ENCODE measurements at places on chromosomes 13 and 19.

- DNase-seq, result no peak
These were observed 44.8 kb downstream of the CCDC70 start for GRCh38 chr13:51906581-51906980.

GRCh38 chr13:48431987-48432615 is 19.2 kb upstream of the LPAR6 start:
- no peak for DNase-seq

DNA sequence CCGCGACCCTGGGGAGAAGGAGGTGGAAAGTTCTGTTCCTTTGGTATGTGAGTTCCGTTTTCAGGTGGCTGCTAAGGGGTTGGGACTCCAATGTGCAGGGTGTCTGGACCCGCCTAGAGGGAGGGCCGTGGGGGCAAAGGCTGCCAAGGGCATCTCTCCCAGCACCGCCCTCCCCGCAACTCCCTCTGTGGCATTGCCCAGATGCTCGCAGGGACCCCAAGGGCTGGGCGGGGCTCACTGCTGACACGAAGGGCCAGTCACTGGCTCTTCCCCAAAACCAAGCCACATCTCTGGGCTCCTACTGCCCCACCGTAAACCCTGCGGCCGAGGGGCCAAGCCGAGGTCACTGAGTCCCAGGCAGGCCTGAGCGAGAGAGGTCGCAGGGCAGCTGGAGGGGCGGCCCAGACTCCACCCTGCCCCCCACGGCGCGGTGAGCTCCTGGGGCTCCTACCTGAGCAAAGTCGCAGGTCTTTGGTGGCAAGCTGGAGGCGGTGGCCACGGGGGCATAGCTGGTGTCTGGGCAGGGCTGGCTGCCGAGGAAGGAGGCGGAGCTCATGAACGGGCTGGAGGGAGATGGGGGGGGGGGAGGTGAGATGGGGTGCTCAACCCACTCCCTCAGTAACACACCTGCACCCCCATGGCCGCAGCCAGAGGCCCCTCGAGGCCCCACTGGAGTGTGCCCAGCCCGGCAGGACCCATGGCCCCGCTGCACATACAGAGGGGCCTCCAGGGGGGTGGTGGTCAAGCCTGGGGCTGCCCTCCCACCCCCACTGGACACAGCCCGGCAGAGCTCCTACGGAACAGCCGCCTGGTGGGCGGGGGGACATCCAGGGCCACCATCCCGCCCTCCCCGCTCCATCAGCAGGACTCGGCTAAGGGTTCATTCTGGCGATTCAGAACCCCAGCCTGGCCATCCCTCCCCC is 26.9 kb downstream of the SBNO2 start:
- no peak for DNase-seq

DNA sequence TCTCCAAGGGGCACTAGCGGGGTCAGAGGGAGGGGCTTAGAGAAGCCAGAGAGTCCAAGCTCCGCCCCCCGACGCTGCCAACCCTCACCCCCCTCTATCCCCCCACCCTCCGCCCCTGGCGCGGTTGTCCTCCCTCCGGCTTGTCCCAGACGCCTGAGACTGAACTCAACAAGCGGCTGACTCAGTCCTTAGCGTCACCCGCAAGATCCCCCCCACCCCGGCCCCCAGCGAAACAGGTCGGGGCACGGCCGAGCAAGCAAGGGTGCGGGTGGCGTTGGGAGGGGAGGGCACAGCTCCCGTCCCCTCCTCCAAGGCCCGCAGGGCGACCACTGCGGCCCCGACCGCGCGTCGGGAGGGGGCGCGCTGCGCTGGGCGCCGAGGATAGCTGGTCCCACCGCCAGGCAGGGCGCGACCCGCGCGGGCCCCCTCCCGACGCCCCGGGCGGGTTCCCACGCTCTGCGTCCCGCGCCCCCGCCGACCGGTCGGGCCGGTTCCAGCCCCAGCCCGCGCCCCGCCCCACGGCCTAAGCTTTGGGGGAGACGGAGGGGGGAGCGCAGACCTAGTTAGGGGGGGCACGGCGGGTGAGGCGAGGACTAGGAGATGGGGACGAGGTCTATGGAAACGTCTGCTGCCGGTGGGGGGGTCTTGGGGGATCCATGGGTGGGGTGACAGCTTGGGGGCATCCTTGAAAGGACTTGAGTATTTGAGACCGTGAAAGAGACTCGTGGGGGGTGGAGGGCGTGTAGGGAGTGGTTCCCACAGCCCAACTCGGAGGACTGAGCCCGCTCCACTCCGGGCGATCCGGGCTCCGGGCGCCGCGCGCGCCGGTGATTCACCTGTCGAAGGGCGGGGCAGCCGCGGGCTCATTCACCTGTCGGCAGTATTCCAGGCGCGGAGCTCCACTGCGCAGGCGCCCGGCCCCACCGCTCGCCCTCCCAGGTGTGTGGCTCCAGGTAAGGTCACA is 5.1 kb downstream of the NOTCH3 start:
- no peak for DNase-seq

- DNase-seq, result no peak
These were observed 86.4 kb upstream of the SOX21 start for GRCh38 chr13:94798738-94799137.

- DNase-seq, result no peak
These were observed 10.6 kb upstream of the ADGRE1 start for GRCh38 chr19:6876748-6877147.

GRCh38 chr13:110024645-110024980 is 238.2 kb upstream of the IRS2 start:
- no peak for DNase-seq

DNA sequence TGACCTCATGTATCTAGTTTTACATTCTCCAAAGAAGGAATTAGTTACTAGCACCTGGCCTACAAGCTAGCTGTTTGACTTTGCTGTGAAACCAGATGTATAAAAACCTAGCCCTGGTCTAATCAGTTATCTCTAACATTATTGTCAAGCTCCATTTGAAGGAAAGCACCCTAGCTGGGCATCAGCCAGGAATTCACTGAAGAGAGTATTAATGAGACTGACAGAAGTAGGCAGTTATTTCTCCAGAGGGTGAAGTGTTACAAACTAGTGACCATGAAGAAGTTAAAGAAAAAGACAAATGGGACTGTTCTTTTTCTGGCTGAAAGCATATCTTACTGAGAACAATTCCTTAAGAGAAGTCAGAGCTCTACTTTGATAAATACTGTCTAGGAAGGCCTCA is 2529.3 kb upstream of the PCDH20 start:
- DNase-seq, result no peak

GRCh38 chr13:100129605-100130004 is 40.7 kb downstream of the PCCA start:
- no peak for DNase-seq

- DNase-seq, result no peak
These were observed 74.7 kb downstream of the SPACA7 start for GRCh38 chr13:112450904-112451240.

- DNase-seq, result no peak
These were observed 774.8 kb upstream of the ARGLU1 start for GRCh38 chr13:107342747-107343146.

DNA sequence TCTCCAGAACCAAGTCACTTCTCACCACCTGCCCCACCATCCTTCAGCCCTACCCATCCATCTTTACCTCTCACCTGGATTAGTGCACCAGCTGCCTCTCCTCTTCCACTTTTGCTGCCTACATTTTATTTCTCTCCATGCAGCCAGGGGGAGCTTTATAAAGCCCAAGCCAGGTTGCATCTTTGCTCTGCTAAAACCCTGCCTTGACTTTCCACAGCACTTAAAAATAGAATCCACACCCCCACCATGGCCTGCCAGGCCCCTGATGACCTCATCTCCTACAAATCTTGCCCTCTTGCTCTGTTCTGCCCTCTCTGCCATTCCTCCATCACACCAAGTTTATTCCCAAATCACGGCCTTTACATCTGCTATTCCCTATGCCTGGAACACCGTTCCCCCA is 1.8 kb downstream of the HOOK2 start:
- DNase-seq, result no peak

- DNase-seq, result no peak
These were observed 129.1 kb downstream of the FOXO1 start for GRCh38 chr13:40537146-40537895.

GRCh38 chr19:29045679-29046254 is 167.2 kb downstream of the UQCRFS1 start:
- DNase-seq, result no peak

GRCh38 chr13:39405107-39405506 is 197.9 kb downstream of the LHFPL6 start:
- DNase-seq, result no peak

DNA sequence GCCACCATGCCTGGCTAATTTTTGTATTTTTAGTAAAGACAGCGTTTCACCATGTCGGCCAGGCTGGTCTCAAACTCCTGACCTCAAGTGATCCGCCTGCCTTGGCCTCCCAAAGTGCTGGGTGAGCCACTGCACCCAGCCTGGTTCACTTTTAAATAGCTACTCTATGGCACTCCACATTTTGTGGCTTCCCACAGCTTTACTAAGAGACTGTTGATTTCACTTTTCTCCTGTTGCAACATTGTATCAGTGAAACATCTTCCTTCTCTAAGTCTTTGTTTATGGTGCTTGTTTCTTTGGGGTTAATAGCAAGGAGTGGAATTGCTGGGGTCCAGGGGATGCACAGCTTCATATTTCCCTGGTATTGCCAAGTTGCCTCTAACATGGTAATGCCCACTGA is 12.3 kb downstream of the TMEM38A start:
- no peak for DNase-seq

GRCh38 chr19:11142528-11143171 is 12.9 kb downstream of the SPC24 start:
- no peak for DNase-seq

- DNase-seq, result no peak
These were observed 286.8 kb downstream of the SLITRK6 start for GRCh38 chr13:85512421-85512820.

DNA sequence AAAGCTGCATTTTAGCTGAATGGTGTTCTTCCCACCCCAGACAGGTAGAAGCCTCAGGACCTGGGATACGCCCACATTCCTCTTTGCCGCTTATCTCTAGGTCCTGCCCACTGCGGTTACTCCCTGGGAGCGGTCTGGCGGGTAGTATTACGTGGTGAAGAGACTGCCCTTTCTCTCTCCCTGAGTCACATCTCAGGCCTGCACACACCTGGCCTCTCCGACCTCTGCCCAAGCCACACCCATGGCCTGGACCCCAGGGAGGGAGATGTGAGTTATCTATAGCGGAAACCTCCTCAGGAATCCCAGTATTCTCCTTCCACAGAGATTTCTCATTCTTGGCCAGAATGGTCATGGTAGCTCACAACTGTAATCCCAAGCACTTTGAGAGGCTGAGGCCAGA is 17.3 kb downstream of the RHPN2 start:
- no peak for DNase-seq

GRCh38 chr19:1327125-1327524 is 41.5 kb downstream of the EFNA2 start:
- DNase-seq, result no peak

DNA sequence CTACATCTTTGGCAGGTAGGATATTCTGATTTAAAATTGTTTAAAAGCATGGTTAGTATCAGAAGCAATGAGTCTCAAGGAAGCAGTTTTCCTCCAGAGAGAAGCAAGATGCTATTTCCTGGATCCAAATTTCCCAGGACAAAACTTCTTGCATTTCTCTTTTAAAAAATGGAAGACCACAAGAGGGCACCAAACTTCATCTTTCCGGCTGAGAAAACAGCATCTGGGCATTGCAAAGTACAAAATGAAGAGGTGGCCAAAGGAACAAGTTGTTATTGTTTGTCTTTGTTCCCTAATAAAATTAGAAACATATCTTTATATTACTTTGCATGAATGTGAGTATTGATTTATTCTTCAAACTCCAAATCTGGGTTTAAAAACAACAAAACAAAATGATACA is 60.0 kb upstream of the LRCH1 start:
- no peak for DNase-seq

GRCh38 chr19:21584537-21584936 is 79.1 kb downstream of the ZNF429 start:
- DNase-seq, result no peak

- no peak for DNase-seq
These were observed 453.7 kb upstream of the HTR2A start for GRCh38 chr13:47350334-47351124.

DNA sequence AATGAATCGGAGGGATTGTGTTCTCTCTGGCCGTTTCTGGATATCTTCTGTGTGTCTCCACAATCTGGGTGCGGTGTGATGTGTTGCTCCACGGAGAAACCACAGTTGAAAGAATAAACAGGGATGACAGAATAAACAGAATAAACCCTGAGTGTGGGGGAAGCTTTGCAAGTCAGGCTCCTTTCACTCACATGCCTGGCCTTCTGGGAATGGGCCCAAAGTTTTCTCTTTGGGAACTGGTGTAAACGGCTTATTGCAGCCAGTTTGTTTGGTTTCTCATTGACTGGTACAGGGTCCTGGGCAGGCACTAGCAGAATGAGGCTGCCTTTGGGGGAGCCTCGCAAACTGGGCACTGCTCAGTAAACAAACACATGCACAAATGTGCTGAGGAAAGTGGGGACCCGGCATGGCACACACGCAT is 324.7 kb downstream of the DLEU7 start:
- no peak for DNase-seq

DNA sequence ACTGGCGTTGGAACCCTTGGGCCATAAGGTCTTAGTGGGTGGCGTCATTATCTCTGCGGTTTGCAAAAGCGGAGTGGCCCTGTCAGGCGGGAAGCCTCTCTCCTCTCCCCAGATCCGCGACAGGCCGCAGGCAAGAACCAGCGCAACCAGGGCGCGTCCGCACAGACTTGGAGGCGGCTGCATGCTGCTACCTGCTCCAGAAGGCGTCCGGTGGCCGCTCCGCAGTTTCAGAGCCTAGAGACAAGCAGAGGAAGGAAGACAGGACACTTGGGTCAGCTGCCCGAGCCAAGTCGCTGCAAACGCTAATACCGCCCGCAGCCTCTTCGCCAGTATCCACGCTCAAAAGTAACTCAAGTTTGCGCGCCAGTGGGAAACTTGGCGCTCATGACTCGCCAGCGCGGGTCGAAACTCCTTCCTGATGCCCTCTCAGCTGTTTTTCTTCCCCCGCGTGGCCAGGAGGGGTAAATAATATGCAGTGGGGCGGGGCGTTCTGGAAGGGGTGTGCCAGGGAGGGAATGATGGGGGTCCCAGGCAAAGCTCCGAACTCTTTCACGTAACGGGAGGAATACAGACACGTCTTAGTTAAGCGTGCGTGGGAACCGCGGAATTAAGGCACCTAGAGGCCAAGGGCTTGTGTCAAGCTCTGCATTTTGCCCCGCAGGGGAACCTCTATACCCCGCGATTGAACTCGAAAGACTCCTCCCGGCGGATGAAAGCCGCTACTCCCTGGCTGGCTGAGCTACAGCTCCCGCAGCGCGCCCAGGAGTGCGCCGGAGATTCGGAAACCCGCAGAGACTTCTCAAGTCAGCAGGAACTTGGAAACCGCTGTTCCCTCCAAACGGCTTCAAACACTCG is at the start of gene EDNRB:
TSS of gene EDNRB (minus strand) at position 441 of the 855 bp plus-strand sequence. CDS start at position 183, 258 bp downstream.
- no peak for DNase-seq

DNA sequence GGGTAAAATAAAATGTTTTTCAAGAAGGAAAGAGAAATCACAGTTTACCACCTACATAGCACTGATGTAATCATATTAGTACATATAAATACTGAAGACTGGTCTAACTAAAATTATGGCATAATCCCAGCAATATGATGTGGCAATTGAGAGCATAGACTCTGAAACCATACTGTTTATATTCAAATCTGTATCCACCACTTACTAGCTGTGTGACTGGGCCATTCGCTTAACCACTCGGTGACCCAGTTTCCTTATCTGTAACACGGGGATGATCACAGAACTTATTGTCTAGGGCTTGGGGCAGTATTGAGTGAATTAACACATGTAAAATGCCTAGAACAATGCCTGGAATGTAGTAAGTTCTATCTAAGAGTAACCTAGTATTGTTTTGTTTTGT is 13.1 kb upstream of the GTF3A start:
- no peak for DNase-seq

GRCh38 chr13:44347301-44347700 is 26.3 kb upstream of the SERP2 start:
- DNase-seq, result no peak
